CD4-positive, alpha-beta memory T cell (primary cell): ENCODE measurements at places on chromosomes 1 and 21.
A peak's percentile ranks its signal among the peaks of the same experiment; 100 is the strongest.

DNA sequence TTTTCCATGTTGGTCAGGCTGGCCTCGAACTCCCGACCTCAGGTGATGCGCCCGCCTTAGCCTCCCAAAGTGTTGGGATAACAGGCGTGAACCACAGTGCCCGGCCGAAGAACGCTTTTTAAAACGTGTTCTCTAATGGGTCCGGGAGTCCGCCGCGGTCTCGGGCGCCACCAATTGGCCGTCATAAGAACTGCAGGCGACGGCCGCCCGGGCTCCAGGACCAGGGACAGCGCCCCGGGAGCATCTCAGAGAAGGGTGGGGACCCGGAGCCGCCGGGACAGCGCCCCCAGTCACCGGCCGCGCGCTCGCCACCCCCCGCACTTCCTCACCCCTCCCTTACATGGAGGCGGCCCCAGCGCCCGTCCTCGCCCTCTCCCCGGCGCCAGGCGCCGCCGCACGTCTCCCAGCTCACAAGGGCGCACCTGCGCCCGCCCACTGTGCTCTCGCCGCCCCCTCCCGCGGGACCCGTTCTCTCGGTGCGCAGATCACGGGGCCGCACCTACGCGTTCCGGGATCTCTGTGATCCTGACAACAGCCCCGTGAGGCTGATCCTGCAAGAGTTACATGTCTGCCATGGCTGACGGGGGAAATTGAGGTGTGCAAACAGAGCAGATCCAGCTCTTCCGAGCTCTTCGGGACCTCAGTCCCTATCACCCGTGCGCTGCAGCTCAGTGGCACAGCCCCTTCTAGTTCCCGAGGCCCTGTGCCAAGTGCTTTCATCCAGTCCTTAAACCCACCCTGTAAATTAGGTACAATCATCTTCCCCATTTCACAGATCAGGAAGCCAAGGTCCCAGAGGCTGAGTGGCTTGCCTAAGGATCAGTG is 9.8 kb downstream of the RAP1GAP start:
- peak; percentile 86 for DNase-seq

DNA sequence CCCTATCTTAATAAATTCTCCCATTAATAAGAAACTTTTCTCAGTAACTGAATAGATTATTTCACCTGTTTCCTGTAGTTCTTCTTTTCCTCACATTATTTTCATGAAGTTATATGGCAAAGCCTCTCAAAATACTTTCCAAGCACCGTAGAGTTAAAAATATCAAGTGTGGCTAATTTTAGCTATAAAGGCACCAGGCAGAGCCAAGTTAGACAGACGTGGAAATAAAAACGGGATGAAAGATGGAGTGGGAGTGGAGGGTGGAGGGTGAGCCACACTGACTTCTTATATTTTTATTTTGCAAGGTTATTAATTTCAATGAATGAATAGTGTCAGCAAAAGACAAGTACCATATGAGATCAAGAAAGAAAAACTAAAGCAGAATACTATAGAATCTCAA is 71.7 kb downstream of the ENAH start:
- no peak for DNase-seq

DNA sequence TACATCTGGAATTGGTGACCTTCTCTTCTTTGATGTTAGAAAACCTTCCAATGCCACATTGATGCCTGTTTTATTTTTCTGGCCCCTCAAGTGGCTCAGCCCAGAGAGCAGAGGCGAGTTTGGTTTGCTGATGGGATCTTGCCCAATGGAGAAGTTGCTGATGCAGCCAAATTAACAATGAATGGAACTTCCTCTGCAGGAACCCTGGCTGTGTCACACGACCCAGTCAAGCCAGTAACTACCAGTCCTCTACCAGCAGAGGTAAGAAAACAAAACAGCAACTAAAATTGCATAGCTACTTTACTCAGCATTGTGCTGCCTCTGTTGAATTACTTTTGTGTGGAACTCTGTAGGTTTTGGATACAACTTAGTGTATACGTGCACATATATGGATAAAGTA is 97.6 kb downstream of the CC2D1B start:
- DNase-seq = no peak

DNA sequence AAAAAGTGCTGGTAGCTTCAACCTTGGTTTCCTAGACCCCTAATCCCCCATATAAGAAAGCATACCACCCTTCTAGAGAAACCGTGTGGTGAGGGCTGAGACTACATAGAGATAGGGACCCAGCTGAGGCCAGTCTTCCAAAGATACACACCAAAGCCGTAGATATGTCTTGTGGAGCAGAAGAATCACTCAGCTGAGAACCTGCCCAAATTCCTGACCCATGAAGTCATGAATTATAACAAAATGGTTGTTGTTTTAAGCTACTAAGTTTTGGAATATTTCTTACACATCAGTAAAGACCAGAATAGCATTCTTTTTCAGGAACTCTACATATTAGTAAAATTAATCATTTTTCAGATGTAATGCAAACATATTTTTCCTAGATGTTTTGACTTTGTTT is 3.3 kb upstream of the SNRPE start:
- DNase-seq = no peak

GRCh38 chr1:156667610-156667967 is 9.6 kb downstream of the NES start:
- no peak for DNase-seq

- DNase-seq = no peak
Measured at GRCh38 chr1:33320619-33321165, at the start of gene A3GALT2. A3GALT2 (minus strand) TSS chr1:33321098; CDS start chr1:33321098, 0 bp downstream.
